Large intestine (tissue), 12 donors: ENCODE measurements at places on chromosomes 3 and 15. TPM values are rescaled to one million over a fixed set of nuclear protein-coding genes. Genes with fewer than 3 reads are reported as not detected.
A peak's percentile ranks its signal among the peaks of the same experiment; 100 is the strongest.

DNA sequence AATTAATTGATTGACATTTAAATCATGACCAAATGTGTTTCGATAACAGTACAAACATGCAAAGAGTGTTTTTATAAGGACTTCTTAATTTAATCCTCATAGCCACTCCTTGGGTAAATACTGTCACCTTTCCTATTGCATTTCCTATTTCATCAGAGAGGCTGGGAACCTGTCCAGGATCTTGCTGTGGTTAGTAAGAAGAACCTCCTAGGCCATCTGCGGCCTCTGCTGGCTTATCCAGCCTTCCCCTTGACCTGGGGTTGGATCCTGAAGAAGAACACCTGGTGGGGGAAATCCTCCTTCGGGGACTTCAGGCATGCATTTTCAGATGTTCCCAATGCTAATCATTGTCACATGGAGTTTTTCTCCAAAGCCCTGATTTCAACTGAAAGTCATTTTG is 25.5 kb downstream of the GLDN start:
- no peak for DNase-seq

DNA sequence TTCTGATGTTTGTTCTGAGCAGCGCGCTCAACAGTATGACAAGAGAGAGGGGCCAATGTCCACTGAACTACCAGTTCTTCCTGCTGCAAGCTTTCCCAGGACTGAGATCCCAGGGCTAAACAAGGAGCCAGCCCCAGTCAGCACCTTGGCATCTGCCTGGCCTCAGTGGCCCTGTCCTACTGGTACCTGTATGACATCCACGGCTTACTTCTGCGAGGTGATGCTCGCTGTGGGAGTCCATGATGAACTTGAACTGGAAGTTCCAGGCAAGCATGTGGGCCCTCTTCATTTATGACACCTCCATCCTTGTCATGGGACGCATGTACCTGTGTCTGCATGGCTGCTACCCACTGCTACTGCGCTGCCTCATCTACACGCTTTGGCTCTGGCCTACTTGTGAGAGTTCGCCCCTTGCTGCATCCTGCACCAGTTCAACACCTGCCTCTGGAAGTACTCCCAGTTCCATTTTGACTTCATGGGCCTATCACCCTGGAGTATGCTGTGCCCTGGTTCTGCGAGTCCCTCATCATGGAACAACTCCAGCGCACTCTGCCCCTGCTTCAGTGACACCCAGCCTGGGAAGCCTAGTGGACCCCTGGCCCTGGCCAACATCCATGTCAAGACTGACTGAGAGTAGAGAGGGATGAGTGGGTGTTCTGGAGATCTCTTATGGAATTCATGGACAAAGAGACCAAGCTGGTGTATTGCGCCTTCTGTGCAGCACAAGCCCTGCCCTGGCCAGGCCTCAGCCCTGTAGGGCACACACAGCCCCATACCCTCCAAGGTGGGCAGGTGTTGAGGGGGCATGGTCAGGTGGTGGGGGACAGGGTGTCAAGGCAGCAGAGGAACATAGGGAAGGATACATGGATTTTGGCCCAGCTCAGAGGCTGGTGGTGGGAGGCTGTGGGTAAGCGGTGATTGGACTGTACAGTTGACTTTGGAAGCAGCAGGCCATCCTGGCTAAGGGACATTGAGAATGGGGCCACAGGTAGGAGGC is 246.8 kb downstream of the NLGN1 start:
- DNase-seq = no peak

DNA sequence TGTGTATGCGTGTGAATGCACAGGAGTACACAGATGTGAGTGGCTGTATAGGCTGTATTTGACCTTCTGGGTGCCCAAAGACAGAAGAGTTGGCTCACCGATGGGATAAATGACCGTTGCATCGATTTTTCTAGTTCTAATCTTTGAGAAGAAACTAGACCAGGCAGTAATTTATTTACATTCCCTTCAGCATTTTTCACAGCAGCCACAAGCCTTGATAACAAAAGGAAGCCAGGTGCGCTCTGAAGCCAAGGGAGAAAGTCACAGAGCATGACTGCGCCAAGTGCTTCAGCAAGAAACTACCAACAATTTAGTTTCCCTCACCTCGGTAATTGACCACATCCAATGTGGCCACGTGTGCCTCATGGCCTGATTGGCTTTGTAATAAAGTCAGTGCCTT is 5.9 kb upstream of the FAM3D start:
- no peak for DNase-seq

GRCh38 chr3:13139471-13140065 is 66.3 kb upstream of the IQSEC1 start:
- no peak for DNase-seq

CTXN2 gene
- 0.10 TPM for polyA plus RNA-seq

GRCh38 chr3:104575634-104576033 is 791.1 kb upstream of the ALCAM start:
- no peak for DNase-seq

DNA sequence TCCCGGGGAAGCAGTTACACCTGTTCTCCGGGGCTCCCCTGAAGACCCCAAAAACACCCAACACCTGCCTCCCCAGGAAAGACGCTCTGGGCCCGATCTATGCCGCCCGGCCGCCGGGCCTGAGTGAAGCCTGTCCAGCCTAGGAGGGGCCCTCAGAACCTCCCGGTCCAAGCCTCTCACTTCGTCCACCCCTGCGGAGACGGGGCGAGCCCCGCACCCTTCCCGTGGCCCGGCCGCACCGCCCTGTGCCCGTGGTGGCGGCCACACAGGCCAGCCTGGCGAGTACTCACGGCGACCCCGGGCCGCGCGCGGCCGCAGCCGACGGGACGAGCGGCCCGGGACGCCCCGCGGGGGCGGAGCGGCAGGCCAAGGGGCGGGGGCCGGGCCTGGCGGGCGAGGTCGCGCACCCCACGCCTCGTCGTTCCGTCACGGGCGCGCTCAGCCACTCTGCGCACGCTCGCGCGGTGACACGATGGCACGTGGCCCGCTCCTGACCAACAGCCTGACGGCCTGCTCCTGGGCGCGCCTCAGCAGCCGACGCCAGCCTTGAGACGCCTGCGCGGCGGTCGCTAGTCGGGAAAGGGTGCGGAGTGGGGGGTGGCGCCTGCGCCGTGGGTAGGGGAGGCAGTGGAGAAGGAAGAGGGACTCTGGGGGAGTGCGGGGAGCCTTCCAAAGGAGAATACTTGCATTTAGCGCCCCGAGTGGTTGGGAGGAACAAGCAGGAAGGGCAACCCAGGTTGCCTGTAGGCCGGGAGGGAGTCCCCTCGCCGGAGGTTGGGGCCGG is at the start of gene PARP6:
Gene PARP6, minus strand, starts transcription at position 342 of the 784 bp plus-strand sequence. CDS start 5,077 bp downstream, outside the sequence.
- DNase-seq = peak; percentile 99

ZNF80 gene
- polyA plus RNA-seq = 0.03 TPM

DNA sequence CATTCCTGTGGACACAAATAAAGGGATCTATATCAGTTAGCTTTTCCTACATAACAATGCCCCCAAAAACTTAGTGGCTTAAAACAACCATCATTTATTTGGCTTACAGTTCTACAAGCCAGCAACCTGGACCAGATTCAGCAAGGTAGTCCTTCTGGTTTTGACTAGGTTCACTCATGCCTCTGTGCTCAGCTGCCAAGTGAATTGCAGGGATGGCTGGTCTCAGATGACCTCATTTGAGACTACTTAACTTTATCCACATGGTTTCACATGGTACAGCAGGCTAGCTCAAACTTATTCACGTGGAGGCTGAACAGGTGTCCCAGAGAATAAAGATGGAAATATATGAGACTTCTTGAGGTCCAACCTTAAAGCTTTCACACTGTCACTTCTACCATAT is 119.3 kb upstream of the BFSP2 start:
- no peak for DNase-seq

SNTN gene
- polyA plus RNA-seq = not detected

DNA sequence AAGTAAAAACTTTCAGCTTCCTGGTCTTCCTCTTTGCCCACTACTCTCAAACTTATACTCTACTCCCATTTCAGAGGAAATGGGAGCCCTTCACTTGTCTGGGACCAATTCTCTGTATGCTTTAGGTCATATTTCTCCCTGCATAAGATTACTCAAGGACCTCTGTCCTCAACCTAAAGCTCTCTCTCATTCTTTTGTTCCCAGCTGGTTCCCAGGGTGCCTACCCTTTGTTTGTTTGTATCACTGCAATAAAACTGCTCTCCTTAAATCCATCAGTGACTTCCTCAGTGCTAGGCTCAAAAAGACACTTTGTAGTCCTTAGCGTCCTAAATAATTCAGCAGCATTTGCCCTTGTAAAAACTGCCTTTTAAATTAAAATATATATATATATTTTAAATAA is 2.9 kb downstream of the NGRN start:
- DNase-seq = peak; percentile 52

PDZRN3 gene
- polyA plus RNA-seq = 40.7 TPM

DNA sequence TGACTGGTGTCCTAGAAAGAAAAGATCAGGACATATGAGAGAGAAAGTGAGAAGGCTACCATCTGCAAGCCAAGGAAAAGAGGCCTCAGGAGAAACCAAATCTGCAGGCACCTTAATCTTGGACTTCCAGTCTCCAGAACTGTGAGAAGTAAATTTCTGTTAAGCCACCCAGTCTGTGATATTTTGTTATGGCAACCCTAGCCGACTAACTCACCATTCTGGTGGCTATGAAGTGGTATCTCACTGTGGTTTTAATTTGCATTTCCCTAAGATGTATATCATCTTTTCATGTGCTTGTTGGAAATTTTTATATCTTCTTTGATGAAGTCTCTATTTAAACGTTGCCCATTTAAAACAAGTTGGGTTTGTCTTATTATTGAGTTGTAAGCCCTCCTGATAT is 40.6 kb downstream of the ILDR1 start:
- DNase-seq = no peak

GRCh38 chr3:107414325-107414964 is 37.2 kb downstream of the CCDC54 start:
- DNase-seq = no peak

- DNase-seq = no peak
These were observed 7.2 kb upstream of the IVD start for GRCh38 chr15:40398413-40398873.

DNA sequence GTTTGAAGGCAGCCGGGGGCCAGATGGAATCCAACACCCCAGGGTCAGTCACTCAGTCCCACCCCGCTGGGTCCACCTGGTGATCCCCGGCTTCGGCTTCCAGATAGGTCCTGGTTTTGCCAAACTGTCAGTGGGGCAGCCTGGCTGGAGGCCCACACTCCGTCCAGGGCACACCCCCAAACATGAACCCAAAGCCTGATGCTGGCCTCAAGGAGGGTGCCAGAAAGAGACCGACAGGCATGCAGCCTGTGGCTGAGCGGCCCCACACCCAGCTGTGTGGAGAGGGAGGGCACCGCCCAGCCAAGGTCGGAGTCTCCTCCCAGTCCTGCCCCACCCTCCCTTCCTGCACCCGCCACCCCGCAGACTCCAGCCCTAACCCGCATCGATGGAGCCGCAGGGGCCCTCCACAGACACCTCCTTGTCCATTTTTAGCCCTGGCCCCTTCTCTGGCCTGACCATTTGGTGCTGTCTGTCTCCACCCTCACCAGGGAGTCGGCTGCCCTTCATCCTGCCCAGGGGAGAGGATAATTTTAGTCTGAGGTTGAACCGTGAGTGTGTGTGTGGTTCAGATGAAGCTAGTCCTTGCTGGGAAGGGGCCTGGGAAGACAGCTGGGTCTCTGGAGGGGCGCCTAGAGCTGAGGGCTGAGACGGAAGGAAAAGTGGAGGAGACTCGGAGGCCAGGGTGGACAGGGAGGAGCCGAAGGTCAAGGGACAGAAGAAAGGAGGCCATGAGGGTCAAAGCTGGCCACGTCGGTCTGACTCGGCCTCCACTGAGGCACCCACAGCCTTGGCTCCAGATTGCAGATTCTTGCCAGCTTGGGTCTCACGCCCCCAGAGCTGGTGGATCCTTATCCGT is 23.1 kb downstream of the TNK2 start:
- DNase-seq = peak; percentile 43
